CD4-positive, alpha-beta T cell treated with Interleukin-15 for 4 hours (primary cell): ENCODE measurements at places on chromosomes 4 and X.

GRCh38 chr4:132982151-132982550, 166.9 kb upstream of the PCDH10 start:
- DNase-seq = no peak

- DNase-seq = no peak
Measured at GRCh38 chr4:62191451-62192240, 991.5 kb downstream of the ADGRL3 start.

DNA sequence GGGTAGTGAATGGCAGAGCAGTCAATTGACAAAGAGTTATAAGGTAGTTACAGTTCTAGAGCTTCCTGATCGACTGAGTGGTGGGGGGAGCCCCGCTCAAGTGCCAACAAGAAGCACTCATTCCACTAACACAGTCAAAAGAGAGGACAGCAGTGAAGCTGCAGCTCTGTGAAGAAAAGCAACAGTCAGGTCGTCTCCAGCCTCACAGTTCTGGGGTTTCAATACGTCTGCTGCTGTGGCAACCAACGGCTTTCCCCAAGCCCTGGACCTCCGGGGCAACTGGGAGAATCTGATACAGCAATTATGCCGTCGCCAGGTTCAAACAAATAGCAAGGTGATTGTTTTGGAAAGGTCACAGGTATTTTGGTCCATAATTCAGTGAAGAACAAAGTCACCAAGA, 30.8 kb downstream of the GPM6B start:
- no peak for DNase-seq

GRCh38 chrX:101383679-101384205, 2.2 kb downstream of the BTK start:
- DNase-seq = no peak

GRCh38 chr4:101667348-101667747, 123.2 kb upstream of the BANK1 start:
- DNase-seq = no peak

DNA sequence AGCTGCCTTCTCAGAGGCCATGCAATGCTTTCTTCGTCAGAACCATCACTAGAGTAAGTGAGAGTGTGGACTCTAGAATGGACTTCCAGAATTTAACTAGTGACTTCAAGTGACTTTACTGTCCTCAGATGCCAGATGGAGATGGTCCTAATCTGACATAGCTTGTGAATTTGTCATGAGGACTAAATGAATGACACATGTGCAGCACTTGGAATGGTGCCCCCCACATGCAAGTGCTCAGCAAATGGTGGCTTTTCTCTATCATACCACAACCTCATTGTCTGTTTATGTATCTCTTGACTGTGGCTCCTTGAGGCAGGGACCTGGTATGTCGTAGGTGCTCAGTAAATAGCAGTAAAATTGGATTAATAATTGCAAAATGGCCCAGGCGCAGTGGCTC, 91.6 kb upstream of the STX18 start:
- no peak for DNase-seq

GRCh38 chr4:61864286-61864685, 664.2 kb downstream of the ADGRL3 start:
- no peak for DNase-seq

DNA sequence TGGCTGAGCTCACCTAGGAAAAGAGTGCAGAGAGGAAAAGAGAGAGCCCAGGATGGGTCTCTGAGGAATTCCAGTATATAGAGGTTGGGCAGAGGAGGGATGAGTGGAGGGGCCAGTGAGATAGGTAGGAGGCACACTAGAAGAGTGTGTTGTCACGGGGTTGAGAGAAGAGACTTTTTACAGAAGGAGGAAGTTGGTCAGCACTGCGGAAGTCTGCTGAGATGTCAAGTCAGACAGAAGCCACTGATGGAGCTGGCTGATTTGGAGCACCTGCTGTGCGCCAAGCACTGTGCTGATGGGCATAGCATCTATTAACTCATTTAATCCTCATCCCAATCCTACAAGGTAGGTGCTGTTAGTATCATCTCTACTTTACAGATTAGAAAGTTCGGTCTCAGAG, 60.4 kb downstream of the EFNB1 start:
- DNase-seq = no peak

DNA sequence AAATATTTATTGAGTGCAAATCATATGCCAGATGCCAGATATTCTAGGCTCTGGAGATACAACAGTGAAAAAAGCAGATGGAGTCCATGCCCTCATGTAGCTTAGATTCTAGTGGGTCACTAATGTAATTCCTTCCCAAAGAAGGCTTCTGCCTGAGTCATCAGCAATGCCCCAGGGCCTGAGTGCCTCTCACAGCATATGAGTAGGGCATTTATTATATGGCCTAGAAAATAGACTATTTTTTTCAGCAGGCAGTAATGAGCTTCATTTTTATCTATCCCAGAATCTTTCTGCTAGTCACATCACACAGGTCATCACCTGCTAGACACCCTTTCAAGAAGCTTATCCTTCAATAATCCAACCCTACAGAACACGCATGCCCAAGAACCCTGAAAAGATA, 22.3 kb downstream of the TMEM31 start:
- DNase-seq = no peak

GRCh38 chrX:2463973-2464676, 36.7 kb downstream of the DHRSX start:
- no peak for DNase-seq

DNA sequence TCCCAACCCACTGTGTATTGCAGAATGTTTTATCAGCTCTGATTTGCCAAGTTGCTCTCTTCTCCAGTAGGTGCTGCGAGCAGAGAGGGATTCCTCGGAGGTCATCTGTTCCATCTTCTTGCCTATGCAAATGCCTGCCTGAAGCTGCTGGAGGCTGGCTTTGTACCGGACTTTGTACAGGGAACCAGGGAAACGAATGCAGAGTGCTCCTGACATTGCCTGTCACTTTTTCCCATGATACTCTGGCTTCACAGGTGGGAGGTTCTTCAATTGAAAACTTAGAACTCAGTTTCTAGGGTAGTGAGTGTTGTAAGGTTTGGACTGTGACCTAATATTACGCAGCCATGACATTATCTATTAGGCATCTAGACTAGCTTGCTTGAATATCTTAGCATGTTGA, 24.9 kb downstream of the AR start:
- no peak for DNase-seq

GRCh38 chr4:128830906-128831503, 21.5 kb downstream of the JADE1 start:
- DNase-seq = no peak

GRCh38 chr4:37836274-37836673, 9.8 kb downstream of the PGM2 start:
- DNase-seq = no peak

GRCh38 chr4:86035688-86036087, 324.2 kb downstream of the MAPK10 start:
- no peak for DNase-seq

DNA sequence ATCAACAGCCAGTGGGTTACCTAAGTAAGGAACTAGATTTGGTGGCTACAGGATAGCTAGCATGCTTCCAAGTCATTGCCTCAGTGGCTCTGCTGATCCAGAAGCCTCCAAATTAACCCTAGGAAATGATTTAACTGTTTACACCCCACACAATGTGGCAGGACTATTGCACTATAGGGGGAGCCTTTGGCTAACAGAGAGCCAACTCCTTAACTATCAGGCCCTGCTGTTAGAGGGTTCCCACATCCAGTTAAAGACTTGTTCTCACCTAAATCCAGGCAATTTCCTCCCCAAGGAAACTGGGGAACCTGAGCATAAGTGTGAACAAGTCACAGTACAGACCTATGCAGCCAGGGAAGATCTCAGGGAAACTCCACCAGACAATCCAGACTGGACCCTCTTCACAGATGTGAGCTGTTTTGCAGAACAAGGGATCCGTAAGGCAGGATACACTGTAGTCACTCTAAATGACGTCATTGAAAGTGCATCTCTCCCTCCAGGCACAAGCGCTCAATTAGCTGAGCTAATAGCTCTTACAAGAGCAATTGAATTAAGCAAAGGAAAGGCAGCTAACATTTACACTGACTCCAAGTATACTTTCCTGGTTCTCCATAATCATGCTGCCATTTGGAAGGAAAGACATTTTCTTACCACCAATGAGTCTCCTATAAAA, 185.3 kb upstream of the SPOCK3 start:
- no peak for DNase-seq

GRCh38 chrX:150164971-150165600, 198.0 kb upstream of the MAMLD1 start:
- no peak for DNase-seq

DNA sequence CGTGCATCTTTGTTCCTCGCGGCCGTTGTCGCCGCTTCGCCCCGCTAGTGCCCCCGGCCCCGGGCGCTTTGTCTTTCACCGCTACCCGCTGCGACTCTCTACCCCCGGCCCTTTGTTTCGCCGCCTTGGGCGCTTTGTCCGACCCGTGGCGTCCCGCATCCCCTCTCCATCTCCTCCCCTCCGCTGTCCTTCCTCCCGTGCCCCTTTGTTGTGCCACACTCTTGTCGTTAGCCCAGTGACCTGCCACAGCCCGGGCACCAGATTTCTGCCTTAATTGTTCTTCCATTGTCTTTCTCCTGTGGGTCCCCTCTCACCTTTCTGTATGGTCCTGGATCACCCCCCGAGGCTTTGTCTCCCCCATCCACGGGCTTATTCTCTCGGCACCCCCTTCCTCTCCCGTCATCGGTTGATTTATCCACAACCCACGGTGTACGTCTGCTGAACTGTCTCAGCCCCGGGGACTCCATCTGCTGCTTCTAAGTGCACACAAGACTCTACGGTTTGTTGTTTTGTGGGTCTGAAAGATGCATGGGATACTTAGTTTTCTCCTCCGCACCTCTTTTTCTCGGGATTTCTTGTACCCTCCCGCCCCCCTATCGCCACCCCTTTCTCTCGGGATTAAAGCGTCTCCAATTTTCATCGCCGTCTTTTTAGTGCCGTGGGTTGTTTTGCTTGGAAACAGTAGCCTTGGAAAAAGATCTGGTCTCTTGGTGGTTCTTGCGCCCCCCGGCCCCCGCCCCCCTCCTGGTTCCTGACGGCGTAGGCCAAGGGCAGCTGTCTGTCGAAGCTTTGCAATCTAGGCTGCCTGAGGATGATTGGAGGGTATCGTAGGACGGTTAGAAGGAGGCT, 783 bp downstream of the RBPJ start:
- DNase-seq = no peak

DNA sequence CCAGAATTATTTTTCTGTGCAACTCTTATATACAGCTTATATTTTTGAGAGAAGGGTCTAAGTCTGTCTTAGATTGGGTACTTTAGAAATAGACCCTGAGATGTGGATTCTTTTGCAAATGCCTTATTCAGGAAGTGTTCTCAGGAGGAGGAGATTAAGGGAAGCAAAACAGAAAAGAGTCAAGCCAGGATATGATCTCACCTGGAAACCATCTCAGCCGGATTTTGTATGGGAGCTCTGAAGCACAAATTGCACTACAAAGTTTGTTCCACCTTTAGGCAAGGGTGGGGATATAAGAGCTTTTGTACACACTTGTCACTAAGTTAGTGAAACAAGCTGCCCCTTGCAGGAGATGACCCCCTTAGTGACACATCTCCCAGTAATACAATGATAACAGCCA, 121.2 kb upstream of the GRPR start:
- no peak for DNase-seq

- DNase-seq = no peak
Measured at GRCh38 chrX:15882704-15883539, 28.3 kb upstream of the AP1S2 start.

DNA sequence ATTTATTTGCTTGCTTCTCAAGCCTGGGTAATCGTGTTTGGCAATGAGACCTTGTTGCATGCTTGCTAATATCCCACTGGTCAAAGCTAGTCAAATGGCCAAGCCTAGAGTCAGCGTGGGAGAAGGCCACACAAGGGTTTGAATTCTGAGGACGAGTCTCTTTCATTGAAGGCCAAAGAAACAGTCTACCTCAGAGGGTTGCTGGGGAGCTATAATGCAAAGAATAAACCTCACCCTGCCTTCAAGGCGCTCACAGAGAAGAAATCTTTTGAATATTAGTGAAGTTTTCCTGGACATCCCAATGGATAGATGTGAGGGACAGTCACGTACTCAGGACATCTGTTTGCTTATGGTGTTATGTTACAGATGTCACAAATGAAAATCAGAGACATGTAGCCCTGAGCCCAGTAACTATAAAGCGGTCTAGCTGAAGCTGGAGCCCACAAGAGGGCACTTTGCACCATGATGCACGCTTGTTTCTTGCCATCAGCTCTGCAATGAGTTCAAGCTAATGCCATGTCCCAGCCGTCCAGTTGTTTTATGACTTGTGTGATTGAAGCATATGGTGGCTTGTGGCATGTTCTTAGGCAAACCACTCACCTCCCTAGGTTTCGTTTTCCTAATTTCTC, 1.1 kb upstream of the TLR3 start:
- peak; percentile 31 for DNase-seq

DNA sequence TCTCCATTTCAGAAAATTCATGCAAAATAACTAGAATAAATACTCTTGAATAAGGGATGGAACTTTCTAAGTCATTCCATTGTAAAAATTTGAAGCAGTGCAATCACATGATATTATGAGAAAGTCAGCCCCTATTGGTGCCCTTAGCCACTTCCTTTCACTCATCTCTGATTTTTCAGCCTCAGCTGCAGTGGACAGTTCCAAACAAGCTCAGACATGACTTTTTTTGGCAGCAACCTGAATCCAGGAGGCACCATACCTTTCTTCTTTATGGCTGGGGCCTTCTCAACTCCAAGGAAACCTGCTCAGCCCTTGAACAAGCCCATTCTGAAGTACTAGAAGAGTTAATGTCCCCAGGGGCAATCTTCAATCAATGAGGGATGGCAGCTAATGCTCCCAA, 40.5 kb downstream of the MAPK10 start:
- no peak for DNase-seq

DNA sequence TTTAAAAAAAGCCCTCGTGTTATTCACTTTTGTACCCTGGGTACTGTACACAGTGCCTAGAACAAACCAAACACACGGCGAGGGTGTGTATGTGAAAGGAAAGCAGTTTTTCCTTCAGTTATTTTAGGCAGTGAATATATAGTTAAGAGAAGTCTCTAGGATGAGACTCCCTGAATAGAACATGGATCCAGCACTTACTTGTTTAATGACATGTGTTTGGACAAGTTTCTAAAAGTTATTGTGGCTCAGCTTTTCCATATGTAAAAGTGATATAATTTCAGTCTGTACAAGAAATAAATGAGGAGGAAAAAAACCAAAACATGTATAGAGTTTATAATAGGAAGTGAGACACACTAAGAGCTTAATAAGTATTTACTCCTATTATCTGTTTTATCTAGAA, 273.2 kb downstream of the ADGRL3 start:
- DNase-seq = no peak
